Natural killer cell treated with Interleukin-12 subunit alpha and Interleukin-12 subunit beta and Interleukin-15 and Interleukin-18, amount 100 ng/mL, for 72 hours (primary cell): ENCODE measurements at places on chromosomes 7 and 10. TPM values are rescaled to one million over a fixed set of nuclear protein-coding genes. Genes with fewer than 3 reads are reported as not detected.

DNA sequence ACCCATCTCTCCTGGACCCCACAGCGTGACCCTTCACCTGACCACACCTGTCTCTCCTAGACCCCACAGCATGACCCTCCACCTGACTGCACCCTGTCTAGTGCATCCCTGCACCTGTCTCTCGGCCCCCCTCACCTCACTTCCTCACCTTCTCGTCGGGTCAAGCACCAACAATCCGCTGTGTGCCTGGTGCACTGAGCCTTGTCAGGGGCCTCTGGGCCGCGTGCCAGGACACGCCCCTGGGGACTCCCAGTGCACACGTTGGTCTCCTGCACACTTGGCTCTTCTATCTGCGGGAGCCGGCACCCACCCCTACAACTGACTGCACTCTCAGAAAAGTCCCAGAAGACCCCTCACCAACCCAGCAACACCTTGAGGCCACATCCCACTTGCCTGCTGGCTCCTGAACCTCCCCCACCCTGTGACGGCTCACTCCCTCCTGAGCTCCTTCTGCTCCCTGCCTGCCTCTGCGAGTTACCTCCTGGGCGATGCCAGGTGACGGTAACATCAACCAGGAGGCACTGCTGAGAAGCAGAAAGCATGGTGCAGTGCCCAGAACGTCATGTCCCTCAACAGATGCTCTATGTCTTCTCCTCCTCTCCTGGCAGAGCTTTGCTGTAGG lies 147.6 kb downstream of the DIP2C start:
- H3K4me3 ChIP-seq: no peak overlapping the region
- H3K36me3 ChIP-seq: no peaks in the 10 kb centered on the region
- H3K27me3 ChIP-seq: peaks cover 41% of the 10 kb centered on the region
- peaks cover 18% of the 10 kb centered on the region for H3K4me1 ChIP-seq

DNA sequence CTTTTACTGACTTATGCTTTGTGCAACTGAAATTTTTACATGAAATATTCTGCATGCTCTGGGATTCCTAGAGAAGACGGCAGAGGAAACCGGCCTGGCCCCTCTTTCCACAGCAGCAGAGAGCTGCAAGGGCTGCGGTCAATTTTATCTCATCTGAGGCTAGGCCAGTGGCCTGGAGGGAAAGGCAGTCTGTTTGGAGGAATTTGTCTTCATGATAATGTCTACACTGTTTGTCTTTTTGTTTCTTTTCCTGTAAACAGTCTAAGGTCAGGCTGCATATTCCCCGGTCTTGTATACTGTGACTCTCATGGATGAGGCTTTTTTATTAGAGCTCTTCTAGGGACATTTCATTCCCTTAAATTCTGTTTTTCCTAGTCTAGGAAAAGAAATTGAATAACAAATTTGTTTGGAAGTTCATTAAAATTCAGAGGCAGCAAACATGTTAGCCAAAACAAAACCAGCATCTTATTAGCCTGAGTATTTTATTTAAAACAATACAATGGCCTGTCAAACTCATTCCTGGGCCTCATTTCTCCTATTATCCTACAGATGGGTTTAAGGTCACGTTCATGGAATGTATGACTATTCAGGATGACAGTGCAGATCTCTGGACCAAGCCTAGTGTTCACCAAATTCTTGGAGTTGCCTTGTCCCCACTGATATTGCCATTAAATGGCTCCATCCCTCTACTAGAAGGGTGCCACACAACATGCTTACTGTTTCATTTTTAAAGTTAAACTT lies 26.4 kb downstream of the LAMB4 start:
- no peak overlapping the region for H3K27ac ChIP-seq
- H3K4me1 ChIP-seq: no peaks in the 10 kb centered on the region

DNA sequence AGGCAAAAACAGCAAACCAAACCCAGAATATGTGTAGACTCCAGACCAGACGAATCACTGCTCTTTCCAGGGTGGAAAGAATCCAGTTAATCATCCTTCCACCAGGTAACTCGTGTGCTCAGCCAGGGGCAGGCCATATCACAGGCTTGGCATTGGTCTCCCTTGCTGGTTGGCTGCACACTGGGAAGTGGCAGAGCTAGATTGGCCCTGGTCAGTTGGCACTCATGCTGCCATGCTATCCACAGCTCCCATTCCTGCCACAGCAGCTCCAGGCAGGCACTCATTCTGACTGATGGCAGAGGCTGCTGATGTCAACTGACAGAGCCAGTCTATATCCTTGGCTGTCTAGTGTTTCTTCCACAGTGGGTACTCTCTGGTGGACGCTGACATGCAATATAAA lies 9.7 kb upstream of the GDF10 start:
- no peaks in the 10 kb centered on the region for H3K36me3 ChIP-seq
- peaks cover 7% of the 10 kb centered on the region for H3K4me1 ChIP-seq
- peaks cover 14% of the 10 kb centered on the region for H3K27me3 ChIP-seq
- no peak overlapping the region for H3K4me3 ChIP-seq

ACTL6B gene
- not detected for total RNA-seq
